PC-9 (cell line): ENCODE measurements at places on chromosomes 2 and 18. TPM values are rescaled to one million over a fixed set of nuclear protein-coding genes. Genes with fewer than 3 reads are reported as not detected.

DNA sequence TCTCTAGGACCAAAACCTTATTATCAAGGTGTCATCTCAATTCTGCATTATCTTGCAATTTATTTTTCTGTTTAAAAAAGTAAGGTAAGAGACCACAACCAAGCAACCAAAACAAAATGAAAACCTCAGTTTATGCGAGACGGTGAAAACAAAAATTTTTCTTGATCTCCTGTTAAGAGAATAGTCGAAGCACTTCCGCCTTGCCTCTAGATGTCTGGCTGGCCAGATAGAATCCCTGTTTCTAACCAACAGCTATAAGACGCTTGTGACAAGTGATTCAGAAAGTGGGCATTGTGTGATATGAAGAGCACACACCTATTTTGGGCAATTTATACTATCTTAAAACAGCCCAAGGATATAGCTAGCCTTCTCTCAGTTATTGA, 51.2 kb downstream of the MGAT5 start:
- no peak for DNase-seq

GRCh38 chr2:145874466-145874865, 1354.5 kb upstream of the ZEB2 start:
- DNase-seq = no peak

DNA sequence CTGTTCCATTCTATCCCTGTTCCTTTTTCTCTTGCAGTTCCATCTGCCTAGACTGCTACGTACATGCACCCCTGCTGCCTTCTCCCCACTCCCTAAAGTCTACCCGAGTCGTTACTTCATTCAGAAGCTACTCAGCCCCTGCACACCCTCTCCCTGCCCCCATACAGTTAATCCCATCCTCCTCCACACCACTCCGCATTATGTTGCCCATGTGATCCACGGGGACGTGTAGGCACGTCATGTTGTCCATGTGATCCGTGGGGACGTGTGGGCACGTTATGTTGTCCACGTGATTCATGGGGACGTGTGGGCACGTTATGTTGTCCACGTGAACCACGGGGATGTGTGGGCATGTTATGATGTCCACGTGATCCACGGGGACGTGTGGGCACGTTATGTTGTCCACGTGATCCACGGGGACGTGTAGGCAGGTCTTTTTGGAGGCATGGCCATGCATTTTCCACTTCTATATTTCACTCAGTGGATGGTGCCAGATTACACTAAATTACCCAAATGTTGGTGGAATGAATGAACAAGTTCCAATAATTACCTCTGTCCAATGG, 299.5 kb downstream of the DCDC2C start:
- DNase-seq = no peak

DNA sequence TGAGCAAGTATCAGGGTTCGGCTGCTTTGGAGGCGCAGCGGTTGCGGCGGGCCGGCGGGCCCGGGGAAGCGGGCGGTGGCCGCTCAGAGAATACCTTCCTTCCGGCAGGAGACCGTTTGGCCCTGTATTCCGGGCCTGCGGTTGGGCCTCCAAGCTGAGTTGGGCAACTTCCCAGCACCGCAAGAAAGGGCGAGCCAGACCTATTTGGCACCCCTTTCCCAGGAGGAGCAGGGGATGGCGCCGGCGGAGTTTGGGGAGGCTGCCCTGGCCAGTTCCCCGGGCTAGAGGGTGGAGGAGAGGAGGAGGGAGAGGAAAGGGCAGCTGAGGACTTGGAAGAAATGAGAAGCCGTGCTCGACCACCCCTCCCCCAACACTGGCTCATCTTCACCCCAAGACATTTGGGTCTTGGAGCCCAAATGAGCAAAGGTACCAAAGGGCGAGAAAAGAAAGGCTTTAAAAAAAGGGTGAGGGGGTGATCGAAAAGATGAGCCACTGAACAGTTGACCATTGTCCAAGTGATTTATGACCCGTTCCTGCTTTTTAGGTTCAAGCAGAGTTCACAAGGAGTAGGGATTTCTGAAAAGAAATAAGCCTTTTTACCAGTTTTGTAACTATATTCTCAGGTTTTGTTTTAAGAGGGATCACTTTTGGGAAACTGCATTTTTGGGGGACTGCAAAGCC, 8.4 kb downstream of the HOXD3 start:
- DNase-seq = no peak

- peak; percentile 10 for DNase-seq
These were observed 60.1 kb downstream of the LIMS1 start for GRCh38 chr2:108594132-108594981.

- peak; percentile 3 for DNase-seq
These were observed 75.6 kb upstream of the KCNH7 start for GRCh38 chr2:162914161-162914560.

DNA sequence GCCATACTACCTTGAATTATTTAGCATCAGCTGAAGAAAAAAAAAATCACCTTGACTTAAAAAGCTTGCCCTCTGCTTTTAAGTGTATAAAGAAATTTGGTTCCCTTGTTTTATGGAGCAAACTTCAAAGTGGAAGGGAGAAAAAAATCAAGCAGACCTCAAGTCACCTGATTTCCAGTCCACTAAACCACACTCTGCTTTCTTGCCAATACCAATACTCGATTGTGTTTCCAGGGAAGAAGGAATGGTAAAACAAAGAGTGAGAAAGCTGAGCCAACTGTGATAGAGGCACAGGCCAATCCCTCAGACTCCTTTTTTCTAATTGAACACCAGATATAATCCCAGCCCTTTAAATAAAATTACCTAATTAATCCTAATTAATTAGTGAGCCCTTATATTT, 587.3 kb downstream of the ARHGAP15 start:
- DNase-seq = no peak

DNA sequence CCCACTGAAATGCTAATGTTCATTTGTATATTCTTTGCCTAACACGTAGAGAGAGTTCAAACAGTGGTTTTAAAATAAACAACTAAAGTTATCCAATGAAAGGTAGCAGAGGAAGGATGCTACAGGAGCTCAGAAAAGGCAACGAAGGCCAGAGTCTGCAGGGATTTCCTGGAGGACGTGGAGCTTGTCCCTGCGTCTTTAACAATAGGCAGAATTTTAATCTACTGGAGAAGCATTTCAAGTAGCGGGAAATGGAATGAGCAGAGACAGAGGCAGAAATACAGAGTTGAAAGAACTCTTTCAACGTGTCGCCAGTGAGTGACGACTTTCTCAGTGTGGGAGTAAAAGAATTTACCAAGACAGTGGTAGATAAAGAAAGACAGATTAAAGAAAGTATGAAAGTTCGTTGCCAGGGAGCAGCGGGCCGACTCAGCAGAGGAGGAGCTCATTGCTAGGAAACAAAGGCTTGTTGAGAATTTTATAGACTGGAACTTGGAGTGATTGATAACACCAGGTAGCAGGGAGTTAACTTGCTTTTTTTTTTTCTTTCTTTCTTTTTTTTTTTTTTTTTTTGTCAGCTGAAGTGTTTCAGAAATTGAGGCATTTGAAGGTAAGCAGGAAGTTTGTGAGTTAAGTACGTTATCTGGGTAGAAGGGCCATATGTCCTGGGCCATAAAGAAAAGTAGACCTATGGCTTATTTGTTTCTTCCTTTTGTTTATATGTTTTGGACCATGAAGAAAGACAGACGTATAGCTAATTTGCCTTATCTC, 625 bp upstream of the NBAS start:
- DNase-seq = no peak

Gene UPP2
- total RNA-seq = not detected in 2 replicates

GRCh38 chr2:136242100-136242499, 124.2 kb upstream of the CXCR4 start:
- no peak for DNase-seq

- no peak for DNase-seq
These were observed 13.2 kb upstream of the ITGAV start for GRCh38 chr2:186576614-186577013.

GRCh38 chr2:146477383-146477782, 1367.4 kb upstream of the ACVR2A start:
- DNase-seq = no peak

DNA sequence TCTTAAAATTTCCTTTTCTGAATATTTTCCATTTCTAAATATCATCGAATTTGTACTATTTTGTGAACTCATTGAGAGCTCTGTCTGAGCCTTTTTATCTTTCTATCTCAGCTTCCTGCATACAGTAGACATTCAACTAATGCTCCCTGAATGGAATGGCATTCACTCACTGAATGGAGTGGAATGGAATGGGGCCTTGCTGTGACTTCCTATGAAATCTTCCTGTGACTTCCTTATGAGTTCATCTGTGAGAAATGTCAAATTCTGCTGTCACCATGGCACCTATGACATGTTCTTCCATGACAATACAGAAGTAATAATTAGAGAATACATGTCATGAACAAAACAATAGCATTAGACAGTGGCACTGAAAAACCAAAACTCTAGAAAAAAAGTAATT, 199.6 kb downstream of the NR4A2 start:
- no peak for DNase-seq
